ENCODE measurements at places on chromosomes 13 and 19.
A peak's percentile ranks its signal among the peaks of the same experiment; 100 is the strongest.

- DNase-seq, result peak; percentile 76
Observed at GRCh38 chr19:2274931-2275535, 6.9 kb downstream of the PEAK3 start.

DNA sequence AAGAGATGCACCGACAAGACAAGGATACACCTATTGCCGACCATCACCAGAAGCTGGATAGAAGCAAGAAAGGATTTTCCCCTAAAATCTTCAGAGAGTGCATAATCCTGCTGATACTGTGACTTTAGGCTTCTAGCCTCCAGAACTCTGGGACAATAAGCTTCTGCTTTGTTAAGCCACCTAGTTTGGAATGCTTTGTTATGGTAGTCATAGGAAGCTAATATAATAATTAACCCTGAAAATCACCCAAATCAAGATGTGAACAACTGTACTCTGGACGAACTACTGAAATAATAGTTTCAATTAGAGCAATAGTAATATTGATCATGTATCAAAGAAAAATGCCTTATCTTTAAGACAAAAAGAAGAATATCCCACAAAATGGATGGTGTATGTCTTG lies 524.6 kb downstream of the EFNB2 start:
- no peak for DNase-seq

DNA sequence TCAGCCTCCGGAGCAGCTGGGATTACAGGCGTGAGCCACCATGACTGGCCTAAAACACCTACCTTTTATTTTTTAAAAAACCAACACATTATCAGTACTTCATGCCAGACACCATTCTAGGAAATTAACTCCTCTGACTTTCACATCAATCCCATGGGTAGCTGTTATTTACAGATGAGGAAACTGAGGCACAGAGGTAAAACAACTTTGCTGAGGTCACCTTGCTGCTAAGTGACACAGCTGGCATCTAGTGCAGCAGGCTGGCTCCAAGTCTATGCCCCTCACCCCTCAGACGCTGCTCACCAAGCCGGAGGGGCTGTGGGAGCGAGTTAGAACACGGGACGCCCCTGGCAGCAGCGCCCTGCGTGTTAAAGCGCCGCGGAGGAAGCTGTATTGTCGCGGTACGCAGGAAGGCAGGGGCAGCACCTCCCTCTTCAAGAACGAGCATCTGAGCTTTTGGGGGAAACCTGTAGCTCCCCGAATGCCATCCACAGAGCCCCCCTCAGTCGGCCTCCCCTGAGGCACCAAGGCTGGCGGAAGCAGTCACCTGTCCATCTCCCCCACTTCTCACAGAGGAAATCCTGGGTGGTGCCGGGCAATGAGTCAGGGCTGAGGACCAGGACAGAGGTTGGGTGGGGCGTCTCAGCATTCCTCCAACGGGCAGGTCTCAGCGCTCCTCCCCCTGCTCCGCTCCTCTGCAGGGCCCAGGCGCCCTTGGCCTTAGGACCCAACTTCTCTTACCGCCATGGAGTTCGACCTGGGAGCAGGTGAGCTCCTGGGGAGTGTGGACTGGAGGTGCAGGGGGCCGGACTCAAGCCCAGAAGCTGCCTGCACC lies at the start of gene C19orf33:
Gene C19orf33 (plus strand): TSS at position 735 of the 835 bp plus-strand sequence. CDS start 11 bp downstream, at position 746.
- peak; percentile 58 for DNase-seq

GRCh38 chr19:31297991-31298390 lies 51.2 kb downstream of the TSHZ3 start:
- DNase-seq, result no peak

GRCh38 chr13:109869312-109870237 lies 83.2 kb upstream of the IRS2 start:
- no peak for DNase-seq

DNA sequence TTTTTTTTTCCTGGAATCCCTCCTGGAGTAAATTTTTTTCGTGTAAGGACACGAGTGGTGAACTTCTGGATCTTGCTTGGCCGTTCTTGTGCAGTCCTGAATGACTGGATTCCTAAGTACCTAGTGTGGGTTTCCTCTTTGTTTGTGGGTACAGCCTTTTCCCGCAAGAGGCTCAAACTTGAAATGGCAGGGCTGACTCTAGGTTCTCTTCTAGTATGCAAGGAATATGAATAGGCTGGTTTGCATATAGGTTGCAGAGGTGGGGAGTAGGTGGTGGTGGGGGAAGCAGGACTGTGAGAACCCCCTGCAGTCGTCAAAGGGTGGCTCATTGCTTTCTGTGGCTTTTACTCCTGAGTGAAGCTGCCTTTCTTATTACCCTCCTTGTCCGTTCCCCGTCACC lies 13.6 kb downstream of the UBAC2 start:
- no peak for DNase-seq

GRCh38 chr19:17836530-17836929 lies 11.3 kb downstream of the JAK3 start:
- DNase-seq, result no peak

All from hematopoietic multipotent progenitor cell treated with erythropoietin and hydrocortisone succinate and interleukin-3 and kit ligand, for 8 days (in vitro differentiated cells).